ENCODE measurements at places on chromosomes 2 and 18.

DNA sequence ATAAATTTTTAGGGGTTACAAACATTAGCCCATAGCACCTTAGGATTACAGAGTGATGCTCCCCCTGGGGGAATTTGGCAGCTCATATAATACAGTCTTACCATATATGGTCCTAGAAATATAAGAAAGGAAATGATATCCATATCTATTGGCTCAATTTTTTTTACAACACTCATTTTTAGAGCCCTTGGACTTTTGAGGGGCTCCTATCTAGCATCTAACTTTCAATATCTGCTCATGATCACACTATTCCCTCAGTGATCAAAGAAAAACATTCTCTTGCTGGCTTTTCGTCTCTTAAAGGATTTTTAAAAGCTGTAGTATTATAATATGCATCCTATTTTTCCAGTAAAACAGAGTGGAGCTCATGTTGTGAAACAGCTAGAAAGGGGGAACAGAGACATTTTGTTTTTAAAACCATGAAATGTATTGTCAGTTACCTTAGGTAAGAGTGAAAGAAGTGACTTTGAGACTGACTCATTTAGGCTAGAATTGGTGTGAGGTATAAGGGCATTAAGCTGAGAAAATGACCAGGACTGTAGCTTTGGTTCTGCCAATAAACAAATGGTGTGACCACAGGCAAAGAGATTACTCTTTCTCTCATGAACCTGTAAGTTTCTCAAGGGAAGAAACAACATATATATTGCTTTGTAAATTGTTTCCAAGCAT is 65.8 kb downstream of the ALPK2 start:
- DNase-seq = no peak

- no peak for DNase-seq
Observed at GRCh38 chr2:234032279-234032856, 18.1 kb upstream of the SPP2 start.

DNA sequence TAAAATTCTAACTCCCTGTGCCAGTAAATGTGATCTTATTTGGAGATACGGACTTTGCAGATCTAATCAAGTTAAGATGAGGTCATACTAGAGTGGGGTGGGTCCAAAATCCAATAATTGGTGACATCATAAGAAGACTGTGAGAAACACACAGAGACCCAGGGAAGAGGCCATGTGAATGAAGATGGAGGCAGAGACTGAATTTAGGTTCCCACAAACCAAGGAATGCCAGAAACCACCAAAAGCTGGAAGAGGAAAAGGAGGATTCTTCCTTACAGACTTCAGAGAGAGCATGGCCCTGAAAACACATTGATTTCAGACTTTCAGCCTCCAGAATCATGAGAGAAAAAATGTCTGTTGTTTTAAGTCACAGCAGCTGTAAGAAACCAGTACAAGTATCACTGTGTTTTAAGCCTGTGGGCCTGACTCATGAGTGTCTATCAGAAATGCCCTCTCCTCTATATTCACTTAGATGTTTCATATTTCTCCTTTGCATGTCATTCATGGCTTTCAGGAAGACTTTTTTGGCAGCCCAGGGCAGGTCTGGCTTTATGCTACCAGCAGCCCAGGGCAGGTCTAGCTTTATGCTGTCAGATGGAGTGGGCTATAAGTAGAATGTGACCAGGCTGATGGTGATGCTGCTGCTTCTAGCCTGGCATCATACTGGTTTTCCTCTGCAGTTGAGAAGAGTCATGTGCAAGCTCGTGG is 100.0 kb downstream of the SPOPL start:
- no peak for DNase-seq

DNA sequence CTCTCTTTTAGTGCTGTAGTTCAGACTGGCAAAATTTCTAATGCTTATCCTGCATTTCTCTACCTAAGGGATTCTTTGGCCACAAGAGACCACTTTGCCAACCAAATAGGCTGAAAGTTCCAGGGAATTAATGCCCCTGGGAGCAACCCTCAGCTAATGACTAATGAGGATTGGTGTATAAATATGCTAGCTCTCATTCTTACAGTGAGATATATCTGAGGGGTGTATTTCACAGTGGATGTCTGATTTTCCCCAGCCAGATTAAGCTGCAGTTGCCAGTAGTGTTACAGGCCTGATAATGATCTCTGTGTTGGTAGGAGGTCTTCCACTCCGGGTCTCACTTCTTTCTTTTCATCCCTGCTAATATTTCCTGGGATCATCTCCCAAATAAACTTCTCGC is 90.4 kb downstream of the GULP1 start:
- no peak for DNase-seq

- no peak for DNase-seq
Observed at GRCh38 chr2:50743471-50743870, 288.5 kb downstream of the NRXN1 start.

DNA sequence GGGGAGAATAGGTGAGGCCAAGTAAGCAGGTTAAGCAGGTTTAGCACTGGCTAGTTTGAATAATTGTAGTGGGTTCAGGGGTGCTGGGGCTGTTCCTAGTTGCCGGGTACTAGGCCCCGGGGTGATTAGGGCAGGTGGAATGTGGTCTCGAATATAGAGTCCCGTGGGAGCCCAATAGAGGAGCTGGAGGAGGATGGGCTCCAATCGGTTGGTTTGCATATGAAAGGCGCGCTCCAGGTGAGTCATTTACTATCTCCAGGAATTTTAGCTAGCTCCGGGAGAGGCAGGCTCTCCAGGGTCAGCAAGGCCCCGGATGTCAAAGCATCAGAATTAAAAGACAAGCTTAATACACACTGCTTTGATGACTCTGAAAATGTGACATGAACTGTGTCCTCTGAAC is 304.0 kb downstream of the ZNF521 start:
- DNase-seq = no peak

DNA sequence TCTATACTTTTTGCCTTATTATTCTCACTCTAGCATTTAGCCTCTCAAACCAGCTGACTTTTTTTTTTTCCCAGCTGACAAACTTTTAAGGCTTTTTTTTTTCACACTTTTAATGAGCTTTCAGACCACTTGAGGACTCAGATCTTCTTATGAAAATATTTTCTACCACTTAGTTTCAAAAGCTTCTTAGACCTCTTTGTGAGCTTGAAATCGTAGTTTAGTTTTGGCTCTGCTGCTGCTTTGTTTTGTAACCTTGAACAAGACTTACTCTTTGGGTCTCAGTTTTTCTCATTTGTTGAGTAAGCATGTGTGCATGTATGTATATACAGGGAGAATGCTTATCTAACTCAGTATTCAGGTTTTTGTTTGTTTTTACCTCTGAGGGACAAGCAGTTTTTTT is 3.5 kb downstream of the NBEAL1 start:
- DNase-seq = no peak

- DNase-seq = no peak
Observed at GRCh38 chr2:170823898-170824215, 7.2 kb downstream of the GAD1 start.

DNA sequence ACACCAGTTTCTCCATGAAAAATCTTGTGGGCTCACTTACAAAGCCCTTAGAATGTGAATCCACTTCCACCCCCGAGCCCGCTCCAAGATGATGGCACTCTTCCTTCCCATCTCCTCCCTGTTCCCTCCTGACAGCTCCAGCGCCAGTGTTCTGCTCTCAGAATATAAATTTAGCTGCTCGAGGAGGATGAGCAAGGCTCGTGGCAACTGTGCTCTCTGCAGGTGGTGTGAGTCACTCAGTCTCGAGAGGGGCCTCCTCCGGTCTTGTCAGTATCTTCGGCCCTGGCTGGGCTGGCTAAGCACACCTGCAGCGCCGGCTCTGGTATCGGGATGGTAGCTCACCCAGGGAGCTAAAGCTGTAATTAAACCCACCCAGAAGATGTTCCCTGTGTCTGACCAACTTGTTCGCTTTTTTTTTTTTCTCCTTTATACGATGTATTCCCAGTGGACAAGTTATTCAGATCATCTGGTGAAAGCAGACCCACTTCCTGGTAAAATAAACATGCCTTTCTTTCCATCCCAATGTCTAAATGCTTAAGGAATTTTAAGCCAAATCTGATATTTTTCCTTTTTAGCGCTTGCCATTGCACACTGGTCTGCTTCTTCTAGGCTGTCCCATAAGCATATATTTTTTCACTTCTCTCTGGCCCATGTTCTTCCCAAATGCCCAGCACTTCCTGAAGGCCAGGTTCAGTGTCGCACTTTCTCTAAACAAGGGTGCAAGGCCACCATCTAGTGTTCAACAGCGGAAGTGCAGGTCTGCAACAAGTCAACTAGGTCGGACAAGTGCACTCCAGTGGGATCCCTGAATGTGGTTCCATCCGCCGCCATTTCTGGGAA is 31.4 kb upstream of the YPEL5 start:
- DNase-seq = peak; percentile 28
